ENCODE measurements at places on chromosomes 6 and 20.

DNA sequence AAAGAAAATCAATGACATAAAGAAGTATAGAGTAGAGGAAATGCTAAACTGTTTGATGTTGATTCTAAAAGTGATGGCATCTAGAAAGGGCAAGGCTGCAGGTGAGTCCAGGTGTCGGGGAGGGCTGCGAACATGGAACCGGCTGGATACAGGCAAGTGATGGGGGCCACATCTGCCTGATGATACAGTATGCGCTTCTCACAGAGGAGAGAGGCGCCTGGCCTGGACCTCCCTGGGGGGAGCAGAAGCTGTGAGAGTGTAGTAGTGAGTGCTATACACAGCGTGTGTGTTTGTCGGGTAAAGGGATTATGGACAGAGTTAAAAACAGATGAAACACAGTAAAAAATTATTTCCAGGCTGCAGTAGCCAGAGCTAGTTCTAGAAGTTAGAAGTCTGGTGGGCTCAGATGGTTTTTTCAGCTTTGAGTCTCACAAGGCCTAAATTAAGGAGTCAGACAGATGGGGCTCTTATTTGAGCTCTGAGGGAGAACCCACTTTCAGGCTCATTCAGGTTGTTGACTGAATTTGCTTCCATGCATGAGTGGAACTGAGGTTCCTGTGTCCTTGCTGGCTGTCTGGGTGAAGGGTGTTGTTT is 195.8 kb upstream of the ARG1 start:
- DNase-seq, result no peak

GRCh38 chr20:58374906-58375758 is 13.9 kb upstream of the VAPB start:
- no peak for DNase-seq

GRCh38 chr6:119339941-119340456 is 9.6 kb downstream of the MAN1A1 start:
- DNase-seq, result no peak

- no peak for DNase-seq
Measured at GRCh38 chr20:16488086-16488485, 85.2 kb downstream of the KIF16B start.

GRCh38 chr6:16657768-16658167 is 103.5 kb downstream of the ATXN1 start:
- DNase-seq, result no peak

Measured in CD4-positive, alpha-beta T cell treated with Interleukin-6 for 4 hours (primary cell).